KG1 (cell line): ENCODE measurements at places on chromosomes 2 and 18.

DNA sequence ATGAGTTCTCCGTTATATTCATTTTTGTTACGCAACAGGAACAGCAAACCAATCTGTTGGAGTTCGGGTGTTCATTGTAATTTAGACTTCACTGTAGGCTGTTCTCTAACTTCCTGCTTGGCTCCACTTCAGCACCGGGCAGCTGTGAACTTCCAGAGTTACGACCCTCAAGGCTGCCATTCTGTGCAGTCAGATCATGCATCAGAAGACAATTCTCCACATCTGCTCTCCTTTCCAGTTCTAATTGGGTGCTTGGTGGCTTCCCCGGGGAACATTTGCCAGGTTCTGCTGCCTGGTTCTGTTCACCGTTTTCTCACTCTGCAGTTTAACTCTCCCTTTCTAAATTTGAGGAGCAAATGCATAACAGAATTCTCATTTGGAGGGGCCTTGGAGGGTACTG lies 237.7 kb downstream of the NYAP2 start:
- no peak for DNase-seq

- peak; percentile 20 for DNase-seq
Measured at GRCh38 chr2:165203689-165204559, at the start of gene SCN3A. SCN3A (minus strand) TSS chr2:165204050; CDS start chr2:165176394, 27,656 bp downstream.

- no peak for DNase-seq
Measured at GRCh38 chr2:30655660-30656059, 151.6 kb downstream of the CAPN13 start.

DNA sequence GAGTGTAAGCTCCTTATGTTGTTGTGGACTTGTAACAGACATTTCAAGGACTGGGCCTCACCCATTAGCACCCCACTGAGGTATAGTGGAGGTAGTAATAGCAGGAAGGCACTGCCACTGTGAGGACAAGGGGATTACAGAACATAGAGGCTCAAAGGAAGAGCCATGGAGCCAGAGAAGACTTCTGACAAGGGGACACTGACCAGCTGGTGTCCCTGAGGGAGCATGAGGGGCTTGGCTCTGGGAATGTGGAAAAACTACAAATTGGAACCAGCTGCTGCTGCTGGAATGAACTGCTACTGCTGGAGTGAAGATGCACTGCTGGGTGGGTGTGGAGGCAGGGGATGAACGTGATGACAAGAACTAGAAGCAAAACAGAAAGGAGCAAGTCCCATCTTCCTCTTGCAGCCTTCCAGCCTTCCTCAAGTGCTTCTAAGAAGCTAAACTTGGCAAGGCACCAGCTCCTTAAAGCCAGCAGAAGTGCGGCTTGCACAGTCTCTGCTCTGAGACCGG lies 167.3 kb upstream of the NOSTRIN start:
- no peak for DNase-seq

- DNase-seq, result no peak
Measured at GRCh38 chr2:72886505-72887031, 640 bp upstream of the SPR start.

- DNase-seq, result no peak
Measured at GRCh38 chr2:217806482-217806765, 196.4 kb downstream of the TNS1 start.

- no peak for DNase-seq
Measured at GRCh38 chr2:222794585-222795449, 66.0 kb upstream of the ACSL3 start.

DNA sequence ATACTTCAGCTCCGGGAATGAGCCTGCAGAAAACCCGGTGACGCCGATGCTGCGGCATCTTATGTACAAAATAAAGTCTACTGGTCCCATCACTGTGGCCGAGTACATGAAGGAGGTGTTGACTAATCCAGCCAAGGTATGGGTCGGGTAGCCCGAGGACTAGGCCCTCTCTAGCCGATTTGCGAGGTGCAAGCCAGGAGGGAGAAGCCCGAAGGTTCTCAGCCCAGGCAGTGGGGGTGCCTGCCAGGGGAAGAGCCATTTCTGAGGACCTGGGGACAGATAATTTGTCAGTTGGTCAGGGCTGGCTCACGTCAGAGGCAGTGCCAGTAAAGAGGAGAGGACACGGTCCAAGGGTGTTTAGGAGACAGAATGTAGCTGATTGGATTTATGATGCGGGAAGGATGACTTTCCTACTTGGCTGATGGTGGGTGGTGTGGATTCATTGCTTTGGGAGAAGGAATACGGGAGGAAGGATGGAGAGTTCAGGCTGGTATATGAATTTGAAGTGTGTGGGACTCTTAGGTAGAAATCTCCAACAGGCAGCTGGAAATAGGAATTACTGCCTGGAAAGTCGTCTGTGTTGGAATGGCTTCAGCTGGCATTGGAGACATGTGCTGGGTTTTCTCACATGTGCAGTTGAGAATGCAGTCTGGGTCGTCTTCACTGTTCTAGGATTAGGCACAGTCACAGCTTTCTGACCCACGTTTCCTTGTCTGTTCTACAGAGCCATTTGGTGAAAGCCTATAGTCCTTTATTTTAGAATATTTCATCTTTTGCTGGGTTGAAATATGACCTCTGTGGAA lies 874 bp downstream of the NDUFAF7 start:
- DNase-seq, result no peak

DNA sequence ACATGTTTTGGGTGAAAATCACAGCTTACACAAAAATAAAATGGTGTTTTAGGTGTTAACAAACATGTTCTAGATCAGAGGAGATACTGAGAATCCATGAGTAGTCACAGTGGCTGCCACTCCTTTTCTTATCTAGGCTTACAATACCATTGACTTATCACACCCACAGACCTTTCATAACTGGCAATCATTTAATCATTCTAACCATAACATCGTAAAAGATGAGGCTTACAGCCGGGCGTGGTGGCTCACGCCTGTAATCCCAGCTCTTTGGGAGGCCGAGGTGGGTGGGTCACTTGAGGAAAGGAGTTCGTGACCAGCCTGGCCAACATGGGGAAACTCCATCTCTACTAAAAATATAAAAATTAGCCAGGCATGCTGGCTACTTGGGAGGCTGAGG lies 18.8 kb upstream of the SERPINB5 start:
- no peak for DNase-seq

DNA sequence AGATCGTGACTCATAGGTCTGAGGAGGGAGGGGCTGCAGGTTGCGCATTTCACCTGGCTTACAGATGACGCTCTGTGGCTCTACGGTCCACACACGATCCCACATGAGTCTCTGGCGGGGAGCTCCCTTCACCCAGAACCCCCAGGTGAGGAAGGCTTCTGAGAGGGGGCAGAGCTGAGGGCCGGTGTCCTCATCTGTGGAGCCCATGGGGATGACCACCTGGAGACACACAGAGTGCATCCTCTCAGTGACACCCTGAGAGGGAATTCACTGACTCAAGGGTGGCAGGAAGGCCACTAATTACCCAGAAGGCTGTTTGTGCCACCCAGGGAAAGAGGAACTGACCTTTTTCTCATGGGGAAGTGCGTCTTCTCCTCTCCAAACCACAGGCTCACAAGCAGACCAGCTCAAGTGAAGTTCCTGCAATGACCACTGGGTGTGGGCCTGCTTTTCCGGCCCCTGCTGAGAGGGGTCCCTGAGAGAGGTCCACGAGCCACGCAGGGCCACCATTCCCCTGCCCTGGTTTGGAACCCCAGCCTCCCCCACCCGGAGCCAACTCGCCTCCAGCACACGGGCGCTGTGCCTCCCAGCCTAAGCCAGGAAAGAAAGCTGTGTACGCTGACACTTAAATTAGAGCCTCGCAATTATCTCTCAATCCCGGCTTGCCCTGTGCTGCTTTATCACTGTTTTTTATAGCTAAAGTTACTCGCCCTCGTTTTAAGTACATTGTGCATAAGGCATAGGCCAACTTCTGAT lies 114.1 kb downstream of the BCL11A start:
- peak; percentile 65 for DNase-seq
